ENCODE measurements at places on chromosomes 3 and 15. TPM values are rescaled to one million over a fixed set of nuclear protein-coding genes. Genes with fewer than 3 reads are reported as not detected.

GRCh38 chr3:136577791-136578190 is 174.4 kb downstream of the STAG1 start:
- DNase-seq: no peak

GRCh38 chr3:132315851-132316250 is 1.4 kb upstream of the ACP3 start:
- no peak for DNase-seq

- no peak for DNase-seq
These were observed 42.5 kb downstream of the CHCHD4 start for GRCh38 chr3:14082108-14082657.

- no peak for DNase-seq
These were observed 46.2 kb upstream of the CTDSPL2 start for GRCh38 chr15:44381236-44381635.

Gene CLDN18
- not detected for total RNA-seq

Gene NMB
- total RNA-seq: 89.3 TPM

Gene AGBL1
- not detected for total RNA-seq

Measured in omental fat pad (tissue), 4 donors.